Activated T-helper 2 cell treated with anti-CD3 and anti-CD28 coated beads, Interferon-gamma antibody, Interleukin-2, Interleukin-4, amounts not matched to agents 10 μg/mL and 5 μg/mL and 100 μg/mL, durations not matched to agents 14 hours and 24 hours and 36 hours (primary cell): ENCODE measurements at places on chromosomes 4 and X.

- no peak for DNase-seq
These were observed 200.0 kb upstream of the FTHL17 start for GRCh38 chrX:31271615-31272471.

DNA sequence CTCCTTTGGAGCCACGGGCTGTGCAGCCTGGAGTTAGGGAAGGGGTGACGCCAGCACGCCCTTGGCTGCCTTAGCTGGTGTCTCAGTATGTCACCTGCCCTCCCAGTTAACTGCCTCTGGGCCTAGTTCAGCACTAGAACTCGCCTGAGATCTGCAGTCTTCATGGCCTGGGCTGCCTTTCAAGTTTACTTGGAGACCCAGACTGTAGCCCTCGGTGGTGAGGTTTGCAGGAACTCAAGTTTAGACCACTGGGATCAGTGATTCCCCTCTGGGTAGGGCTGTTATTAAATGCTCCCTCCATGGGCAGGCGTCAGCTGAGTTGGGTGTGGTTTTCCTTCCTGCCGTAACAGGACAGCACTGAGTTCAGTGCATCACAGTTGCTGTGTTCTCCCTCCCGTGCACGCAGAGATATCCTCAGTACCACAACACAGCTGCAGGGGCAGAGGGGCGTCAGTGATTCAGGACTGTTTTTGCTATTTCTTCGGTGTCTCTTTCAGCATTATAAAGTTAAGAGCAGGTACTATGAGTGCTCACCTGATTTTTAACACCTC is 30.5 kb downstream of the PLAC8 start:
- DNase-seq: peak; percentile 68

- no peak for DNase-seq
These were observed 14.0 kb downstream of the TAPT1 start for GRCh38 chr4:16212138-16212782.

DNA sequence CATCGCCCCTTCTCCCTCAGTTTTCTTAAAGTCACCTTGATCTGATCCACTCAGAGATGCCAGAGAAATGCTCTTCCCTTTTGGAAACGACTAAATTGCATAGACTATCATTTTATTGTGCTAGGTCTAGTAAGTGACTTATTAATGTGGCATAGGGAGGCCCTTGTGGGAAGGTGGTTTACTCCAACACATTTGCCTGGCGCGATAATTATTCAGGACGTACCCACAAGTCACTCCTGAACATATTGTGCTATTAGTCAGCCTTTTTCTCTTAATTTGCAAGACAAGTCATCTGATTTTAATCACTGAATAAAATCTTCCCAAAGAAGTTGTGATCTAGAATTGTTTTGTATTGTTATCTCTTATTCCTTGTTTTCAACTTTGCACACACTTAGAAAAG is 7.6 kb downstream of the ENPEP start:
- no peak for DNase-seq

DNA sequence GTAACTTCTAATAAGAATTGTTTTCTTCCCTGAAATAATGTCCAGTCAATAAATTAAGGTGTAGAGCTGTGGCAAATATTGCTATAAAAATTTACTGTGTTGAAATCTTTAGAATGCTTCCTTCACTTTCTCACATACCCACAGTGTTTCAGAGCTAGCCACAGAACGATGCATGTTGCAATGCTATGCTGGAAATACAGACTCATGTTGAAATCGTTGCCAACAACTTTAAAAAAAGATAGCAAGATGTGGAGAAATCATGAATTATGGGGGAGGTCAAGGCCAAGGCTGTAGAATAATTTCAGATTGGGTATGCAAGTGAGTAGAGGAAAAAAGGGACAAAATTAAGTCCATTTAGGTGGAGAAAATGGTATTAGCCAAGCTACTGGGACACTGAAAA is 204.8 kb downstream of the VEGFC start:
- DNase-seq: no peak

- no peak for DNase-seq
These were observed 14.3 kb downstream of the TEC start for GRCh38 chr4:48255072-48255958.

GRCh38 chr4:613126-613525 is 12.2 kb upstream of the PDE6B start:
- no peak for DNase-seq

DNA sequence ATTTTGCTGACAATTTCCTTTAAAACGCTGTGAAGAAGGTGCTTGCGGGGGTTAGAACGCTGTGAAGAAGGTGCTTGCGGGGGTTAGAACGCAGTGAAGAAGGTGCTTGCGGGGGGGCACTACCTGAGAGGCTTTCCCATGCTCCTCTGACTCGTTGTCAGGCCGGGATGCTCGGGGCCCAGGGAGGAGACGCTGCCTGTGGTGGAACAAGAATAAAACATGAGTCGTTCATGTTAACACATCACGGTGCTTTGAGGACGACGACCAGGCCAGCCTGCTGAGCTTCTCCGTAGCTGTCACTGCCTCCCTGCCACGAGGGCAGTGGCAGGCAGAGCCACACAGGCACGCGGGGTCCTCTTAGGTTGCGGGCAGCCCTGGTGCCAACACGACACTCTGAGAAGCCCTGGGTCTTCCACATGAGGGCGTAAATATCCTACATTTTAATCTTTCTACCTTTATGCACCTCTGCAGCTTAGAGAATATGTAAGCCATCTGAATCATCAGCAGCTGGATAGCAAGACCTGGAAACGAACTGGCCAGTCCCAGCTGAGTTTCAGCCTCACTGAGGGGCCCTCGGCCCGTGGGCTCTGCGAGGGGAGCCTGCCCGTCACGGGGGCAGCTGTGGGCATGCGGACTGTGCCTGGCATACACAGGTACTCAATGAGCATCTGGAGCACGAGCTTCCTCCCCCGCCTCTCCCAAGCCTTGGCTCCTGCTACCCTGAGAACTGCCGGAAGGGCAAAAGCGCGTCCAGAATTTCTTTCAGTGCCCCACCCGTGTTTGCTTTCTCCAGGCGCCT is 47.0 kb downstream of the FGFRL1 start:
- DNase-seq: no peak

GRCh38 chr4:7650606-7651385 is 216.1 kb upstream of the PSAPL1 start:
- no peak for DNase-seq

GRCh38 chr4:188387179-188387791 is 248.0 kb downstream of the TRIML1 start:
- DNase-seq: no peak

- no peak for DNase-seq
These were observed 136.1 kb upstream of the SLC4A4 start for GRCh38 chr4:71202705-71203104.

- DNase-seq: no peak
These were observed 1.7 kb downstream of the SLC25A4 start for GRCh38 chr4:185144601-185145240.

DNA sequence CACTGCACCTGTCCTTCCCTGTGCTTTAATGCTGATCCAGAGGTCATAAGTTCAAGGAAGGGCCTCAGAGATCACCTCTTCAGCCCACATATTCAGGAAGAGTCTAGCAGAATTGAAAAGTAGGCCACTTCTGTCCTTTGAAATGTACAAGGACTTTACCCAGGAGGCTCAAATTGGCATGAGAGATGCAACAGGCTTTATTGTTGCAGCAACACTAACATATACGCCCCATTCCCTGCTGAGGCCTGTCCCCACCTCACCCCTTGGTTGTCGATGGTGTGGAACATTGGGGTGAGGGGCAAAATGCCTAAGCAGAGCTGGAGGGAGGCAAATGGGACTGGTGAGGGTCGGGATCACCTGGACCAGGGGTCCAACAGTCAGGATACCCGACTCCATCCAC is 2.8 kb downstream of the PRAF2 start:
- no peak for DNase-seq

- DNase-seq: no peak
These were observed 644.2 kb downstream of the ZNF674 start for GRCh38 chrX:45900766-45901615.

DNA sequence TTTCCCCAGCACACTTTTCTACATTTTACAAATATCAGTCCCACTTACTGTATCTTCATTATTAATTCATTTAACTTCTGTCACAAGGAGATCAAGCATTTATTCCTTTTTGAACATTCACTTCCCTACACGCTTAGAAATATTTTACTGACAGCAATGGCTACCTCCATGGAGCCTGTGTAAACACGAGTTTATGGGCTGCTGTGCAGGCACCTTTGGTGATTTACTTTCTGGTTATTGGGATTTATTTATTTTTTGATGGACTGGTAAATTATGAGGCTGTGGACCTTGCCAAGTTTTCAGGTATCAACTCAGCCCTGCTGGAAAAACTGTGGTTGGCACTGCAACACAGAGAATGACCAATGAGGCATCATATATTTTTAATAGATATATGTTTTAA is 45.4 kb upstream of the PAQR3 start:
- DNase-seq: no peak

- DNase-seq: no peak
These were observed 14.8 kb downstream of the SOWAHB start for GRCh38 chr4:76883147-76883546.

DNA sequence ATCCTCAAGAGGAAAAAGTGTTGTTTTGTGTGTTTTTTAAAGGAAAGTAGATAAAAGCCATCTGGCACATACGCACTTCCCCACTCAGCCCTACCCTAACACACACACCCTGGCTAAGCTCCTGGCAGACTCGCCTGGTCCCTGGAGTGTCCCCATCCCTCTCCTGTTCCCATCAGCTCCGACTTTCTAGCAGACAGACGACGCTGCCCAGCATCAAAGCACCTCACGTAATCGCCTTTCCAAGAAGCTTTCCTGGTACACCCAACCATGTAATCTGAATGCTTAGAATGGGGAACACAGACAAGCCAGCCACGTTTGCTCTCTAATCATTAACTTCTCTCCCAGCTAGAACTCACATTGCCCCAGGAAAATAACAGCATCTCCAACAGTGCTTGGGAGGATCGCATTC is 116.2 kb downstream of the AFAP1 start:
- no peak for DNase-seq

DNA sequence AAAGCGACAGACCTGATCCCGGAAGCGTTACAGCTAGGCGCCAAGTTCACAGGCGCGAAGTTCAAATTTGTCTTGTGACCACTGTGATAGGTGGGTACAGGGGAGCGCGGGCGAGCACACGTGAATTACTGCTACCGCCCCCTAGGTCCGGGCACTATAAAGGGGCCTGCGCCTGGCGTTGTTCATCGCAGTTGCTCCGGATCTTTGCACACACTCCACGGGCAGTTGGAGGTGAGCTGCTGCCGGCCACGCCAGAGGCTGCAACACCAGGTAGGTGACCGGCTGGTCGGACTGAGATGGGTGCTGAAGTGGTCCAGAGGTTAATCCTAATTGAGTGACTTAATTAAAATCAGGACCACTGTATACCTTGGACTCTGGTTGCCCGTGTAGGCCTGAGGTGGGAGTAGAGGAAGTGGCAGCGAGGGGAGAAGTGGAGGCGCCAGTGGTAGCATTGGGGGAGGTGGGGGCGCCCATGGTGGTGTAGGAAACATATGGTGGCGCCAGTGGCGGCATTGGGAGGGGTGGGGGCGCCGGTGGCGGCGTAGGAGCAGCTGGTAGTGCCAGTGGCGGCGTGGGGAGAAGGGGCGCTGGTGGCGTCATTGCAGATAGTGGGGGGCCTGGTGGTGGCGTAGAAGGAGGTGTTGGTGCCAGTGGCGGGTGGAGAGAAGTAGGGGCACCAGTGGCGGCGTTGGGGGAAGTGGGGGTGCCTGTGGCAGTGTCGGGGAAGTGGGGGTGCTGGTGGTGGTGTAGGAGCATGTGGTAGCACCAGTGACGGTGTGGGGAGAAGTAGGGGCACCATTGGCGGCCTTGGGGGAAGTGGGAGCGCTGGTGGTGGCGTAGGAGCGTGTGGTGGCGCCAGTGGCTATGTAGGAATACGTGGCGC is at the start of gene GCNA:
Gene GCNA (plus strand): TSS at position 185 of the 883 bp plus-strand sequence. CDS start 2,385 bp downstream, outside the sequence.
- no peak for DNase-seq

- DNase-seq: no peak
These were observed 75.7 kb downstream of the AGTR2 start for GRCh38 chrX:116246261-116246660.

GRCh38 chr4:7557456-7557855 is 122.7 kb upstream of the PSAPL1 start:
- DNase-seq: no peak

DNA sequence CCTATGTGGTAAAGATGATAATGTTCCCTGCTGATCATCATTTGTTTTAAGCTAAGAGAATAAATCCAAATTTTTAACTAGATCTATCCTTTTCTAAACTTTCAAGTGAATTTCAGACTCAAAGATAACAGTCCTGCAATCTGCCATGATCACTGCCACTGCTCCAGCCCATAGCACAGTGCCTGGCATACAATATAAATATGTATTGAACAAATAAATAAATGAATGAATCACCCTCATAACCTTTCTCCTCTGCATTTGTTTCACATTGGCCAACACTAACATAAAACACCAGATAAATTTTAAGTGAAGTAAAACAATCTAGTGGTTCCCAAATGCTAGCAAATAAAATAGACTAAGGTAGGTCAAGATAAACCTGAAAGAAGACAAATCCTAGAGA is 439.0 kb downstream of the GPM6A start:
- no peak for DNase-seq

DNA sequence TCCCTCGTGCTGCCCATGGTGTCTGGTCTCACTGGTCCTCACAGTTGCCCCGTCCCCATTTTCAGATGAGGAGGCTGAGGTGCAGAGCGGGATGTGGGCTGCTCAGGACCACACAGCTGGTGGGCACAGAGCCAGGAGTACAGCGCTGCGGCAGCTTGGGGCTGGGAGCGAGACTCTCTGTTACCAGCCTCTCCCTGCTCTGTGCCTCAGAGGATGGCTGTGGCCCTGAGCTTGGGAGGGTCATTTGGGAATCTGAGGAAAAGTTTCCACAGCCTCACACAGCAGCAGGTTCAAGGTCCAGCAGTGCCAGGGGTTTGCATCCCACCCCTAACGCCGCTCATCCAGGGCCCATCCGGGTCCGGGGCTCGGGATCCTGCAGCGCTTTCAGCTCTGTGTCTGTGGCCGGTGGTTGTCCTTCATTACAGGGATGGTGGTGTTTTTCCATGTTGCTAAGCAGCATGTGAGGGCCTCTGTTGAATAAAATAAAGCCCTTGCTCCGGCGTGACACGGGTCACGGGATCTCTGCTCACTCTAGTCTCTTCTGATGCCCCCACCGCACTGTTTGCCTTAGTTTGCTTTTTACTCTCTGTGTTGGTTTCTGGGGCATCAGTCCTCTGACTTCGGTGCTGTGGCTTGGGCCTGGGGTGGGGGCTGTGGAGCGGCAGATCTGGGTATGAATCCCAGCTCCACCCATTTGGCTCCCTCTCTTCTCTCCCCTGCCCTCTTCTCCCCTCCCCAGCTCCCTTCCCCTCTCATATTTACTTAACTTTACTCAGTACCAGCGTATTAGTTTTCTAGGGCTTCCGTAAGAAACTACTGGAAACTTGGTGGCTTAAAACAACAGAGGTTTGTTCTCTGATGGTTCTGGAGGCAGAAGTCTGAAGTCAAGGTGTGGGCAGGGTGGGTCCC is 6.5 kb downstream of the WFS1 start:
- DNase-seq: no peak

DNA sequence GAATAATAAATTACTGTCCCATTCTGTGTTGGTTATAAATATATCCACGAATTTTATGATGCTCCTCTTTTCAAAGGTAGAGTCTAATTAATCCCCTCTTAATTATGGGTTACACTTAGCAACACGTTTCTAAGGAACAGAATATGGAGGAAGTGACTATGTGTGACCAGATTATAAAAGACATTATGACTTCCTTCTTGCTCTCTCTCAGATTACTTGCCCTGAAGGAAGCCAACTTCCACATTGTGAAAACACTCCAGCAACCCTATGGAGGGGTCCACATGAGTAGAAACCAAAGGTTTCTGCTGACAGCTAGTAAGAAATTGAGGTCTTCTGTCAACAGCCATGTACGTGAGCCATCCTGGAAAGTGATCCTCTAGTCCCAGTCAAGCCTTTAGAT is 59.3 kb downstream of the WDFY3 start:
- DNase-seq: no peak

- no peak for DNase-seq
These were observed 22.7 kb upstream of the TMPRSS11F start for GRCh38 chr4:68152411-68152810.
